ENCODE measurements at places on chromosomes 1 and 21.
A peak's percentile ranks its signal among the peaks of the same experiment; 100 is the strongest.

GRCh38 chr1:39076127-39076798 is 50.1 kb downstream of the NDUFS5 start:
- DNase-seq = no peak

DNA sequence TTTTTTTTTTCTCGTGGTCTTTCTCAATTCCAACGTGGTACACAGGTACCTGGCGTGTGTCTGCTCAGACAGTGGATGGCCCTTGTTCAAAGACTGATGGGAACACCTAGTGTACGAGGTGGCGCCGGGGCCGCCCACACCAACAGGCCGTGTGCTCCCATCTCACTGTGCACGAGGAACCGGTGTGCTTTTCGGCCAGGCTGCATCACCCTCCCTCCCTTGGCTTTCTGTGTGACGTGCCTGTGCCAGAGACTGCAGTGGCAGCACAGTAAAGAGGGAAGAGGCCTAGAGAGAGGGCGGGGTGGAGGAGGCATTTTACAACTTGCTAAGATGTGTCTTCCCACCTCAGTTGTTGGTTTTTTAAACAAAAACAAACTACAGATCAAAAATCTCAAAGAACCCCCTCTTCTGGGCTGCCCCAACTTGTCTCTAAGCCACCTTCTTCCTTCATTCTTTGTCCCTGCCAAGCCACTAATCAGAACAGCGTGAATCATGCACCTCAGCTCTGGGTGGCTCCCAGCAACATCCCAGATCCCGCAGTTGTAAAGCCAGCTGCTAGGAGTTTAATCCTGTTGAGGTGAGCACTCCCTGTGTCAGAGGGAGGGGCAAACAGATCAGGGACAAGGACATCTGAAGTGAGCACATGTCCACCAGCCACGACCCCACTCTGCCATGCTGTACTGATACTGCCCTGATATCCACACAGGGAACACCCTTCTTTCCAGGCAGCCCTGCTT is 20.7 kb downstream of the IRF2BP2 start:
- DNase-seq = no peak

DNA sequence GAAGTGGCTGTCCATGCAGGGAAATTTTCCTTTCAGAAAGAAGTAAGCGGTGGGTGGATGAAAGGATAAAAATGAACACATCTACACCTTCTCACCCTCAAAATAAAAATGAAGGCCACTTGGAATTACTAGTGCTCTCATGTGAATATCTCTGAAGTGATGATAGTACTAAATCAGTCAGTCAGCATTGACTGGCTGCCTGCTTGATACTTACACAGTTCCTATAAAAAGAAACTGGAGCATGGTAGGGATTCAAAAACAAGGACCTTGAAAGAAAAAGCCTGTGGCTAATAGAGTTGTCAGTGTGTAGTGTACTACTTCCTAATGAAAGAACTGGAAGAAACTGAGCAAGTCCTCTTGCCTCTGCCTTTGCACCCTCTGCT is 239.7 kb downstream of the HLX start:
- DNase-seq = no peak

GRCh38 chr1:38000529-38001455 is 4.5 kb downstream of the FHL3 start:
- DNase-seq = peak; percentile 83

DNA sequence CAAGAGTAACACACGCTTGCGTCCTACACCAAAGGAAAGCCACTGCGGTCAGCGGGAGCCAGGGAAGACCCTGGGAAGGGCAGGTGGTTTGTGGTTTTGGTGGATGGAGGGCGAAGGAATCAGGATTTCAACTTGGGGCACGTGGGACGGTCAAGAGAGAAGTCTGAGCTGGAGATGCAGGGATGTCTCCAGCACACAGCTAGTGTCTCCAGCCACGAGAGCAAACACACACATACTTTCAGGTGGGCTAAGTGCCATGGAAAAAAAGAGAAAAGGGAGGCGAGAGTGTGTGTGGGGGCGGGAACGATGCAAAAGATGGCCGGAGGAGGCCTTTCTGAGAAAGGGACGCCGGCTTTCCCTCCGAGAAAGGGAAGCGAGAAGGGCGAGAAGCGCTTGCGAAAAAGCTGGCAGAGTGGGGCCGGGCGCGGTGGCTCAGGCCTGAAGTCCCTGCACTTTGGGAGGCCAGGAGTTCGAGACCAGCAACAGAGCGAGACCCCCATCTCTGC is 1.4 kb upstream of the SRRM1 start:
- DNase-seq = peak; percentile 41

DNA sequence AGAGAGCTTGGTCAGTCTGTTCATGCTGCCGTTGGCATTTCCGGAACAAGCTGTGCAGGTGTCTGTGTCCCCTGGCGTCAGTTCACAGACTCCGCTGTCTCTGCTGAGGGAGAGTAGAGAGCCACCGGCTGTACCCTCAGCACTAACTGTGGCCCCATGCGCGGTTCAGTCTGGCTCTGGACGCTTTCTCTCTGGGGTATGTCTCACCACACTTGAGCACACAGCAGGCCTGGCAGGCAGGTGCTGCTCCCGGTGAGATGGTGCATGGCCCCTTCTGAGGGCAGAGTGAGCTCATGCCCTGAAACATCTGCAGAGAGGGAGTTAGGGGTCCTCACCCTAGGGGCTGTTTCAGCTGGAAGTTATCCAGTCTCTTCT is 60.0 kb upstream of the TLR5 start:
- no peak for DNase-seq

GRCh38 chr1:41493117-41493536 is 8.6 kb upstream of the EDN2 start:
- DNase-seq = no peak

DNA sequence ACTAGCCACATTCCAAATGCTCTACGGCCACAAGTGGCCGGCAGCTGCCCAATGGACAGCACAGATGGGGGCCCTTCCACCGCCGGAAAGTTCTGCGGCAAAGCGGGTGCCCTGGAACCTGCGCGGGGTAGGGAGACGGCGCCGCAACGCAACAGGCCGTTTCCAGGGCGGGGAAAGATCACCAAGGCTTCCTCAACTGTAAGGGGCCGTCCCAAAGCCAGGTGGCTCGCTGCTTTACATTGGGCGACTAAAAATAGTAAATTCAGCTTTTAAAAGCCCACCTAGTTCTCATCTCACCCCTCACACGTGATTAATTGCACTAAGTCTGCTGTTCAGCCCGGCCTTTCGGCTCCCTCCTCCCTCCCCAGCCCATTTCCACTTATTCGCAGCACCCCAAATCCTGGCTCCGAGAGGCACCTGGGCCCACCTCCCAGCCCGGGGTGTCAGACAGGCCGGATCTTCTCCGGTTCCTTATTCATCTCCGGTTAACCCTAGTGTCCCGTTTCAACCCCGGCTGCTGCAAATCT is 643 bp downstream of the CFAP298 start:
- peak; percentile 60 for DNase-seq

DNA sequence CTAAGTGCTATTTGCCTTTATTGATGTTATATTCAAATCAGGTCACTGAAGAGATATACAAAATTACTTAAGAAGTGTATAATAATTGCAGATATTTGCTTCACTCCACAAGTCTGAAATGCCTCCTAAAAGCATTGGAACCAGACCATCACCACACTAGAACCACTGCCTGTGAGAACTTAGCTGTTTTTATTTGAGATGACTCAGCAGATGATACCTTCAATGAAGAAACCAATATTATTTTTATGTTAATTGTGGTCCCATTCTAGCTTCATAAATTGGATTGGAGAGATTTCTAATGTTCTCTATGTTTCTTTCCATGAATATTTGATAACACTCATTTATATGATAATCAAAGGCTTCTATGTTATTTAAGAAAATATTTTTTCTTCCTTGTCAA is 740.6 kb downstream of the KCNT2 start:
- no peak for DNase-seq

DNA sequence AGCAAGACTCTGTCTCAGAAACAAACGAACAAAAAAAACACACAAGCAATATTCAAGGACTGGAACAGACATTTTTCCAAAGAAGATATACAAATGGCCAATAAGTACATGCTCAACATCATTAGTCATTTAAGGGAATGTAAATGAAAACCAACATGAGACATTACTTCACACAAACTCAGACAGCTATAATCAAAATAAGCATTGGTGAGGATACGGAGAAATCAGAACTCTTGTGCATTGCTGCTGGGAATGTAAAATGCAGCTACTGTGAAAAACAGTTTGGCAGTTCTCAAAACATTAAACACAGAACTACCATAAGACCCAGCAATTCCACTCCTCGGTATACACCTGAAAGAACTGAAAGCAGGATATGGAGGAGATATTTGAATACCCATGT is 15.4 kb downstream of the NOL9 start:
- no peak for DNase-seq

GRCh38 chr1:39638965-39639304 is 508 bp downstream of the HEYL start:
- DNase-seq = peak; percentile 28

DNA sequence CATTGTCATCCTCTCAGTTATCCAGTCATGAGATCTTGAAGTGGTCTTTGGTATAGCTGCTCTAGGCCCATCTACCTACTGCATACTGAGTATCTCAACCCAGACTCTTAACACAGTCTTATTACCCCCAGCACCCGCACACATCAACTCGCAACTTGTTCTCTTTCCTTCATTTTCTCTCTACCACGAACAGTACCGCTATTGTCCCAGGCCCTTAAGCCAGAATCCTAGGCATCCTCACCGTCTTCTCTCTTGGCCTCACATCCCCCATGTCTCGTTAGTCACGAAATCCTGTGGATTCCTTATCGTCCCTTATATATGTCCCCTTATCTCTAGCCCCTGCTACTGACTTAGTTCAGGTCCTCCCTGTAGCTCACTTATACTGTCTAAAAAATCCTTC is 126.4 kb downstream of the TMEM53 start:
- DNase-seq = no peak

- no peak for DNase-seq
These were observed 269.0 kb upstream of the C1orf87 start for GRCh38 chr1:60342569-60342968.

DNA sequence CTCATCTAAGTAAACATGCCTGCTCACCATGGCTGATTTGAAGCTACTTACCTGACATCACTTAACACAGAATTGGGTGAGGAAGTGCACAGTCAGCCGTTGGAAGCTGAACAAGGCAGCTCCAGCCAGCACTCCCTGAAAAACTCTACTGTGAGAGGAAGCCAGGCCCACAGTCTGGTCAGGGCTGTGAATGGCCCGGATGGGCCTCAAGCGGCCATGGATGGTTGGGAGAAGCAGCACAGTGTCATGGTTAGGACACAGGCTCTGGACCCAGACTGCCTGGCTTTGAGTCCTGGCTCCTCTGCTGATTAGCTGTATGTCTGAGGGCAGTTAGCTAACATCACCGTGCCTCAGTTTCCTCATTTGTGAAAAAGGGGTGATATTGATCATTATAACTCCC is 267.8 kb downstream of the GRIK3 start:
- DNase-seq = no peak

DNA sequence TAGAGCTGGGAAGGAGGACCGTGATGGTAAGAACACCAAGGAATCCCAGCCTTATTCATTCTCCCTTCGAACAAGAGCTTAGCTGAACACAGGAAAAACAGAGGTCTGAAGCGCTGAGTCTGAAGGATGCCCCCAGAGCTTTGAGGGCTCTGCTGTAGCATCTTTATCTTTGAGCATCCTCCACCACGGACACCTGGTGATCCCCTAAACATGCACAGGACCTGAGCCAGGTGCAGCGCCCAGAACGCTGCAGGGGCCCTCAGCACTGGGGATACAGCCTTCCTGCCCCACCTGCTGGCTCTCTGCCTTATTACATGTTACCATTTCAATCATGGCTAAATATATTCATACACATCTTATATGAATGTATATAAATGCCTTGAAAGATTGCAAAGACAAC is 7.7 kb upstream of the GPATCH4 start:
- peak; percentile 78 for DNase-seq

GRCh38 chr1:220516722-220517042 is 11.3 kb upstream of the MARK1 start:
- DNase-seq = no peak

GRCh38 chr1:66938613-66939012 is 13.8 kb downstream of the MIER1 start:
- no peak for DNase-seq

DNA sequence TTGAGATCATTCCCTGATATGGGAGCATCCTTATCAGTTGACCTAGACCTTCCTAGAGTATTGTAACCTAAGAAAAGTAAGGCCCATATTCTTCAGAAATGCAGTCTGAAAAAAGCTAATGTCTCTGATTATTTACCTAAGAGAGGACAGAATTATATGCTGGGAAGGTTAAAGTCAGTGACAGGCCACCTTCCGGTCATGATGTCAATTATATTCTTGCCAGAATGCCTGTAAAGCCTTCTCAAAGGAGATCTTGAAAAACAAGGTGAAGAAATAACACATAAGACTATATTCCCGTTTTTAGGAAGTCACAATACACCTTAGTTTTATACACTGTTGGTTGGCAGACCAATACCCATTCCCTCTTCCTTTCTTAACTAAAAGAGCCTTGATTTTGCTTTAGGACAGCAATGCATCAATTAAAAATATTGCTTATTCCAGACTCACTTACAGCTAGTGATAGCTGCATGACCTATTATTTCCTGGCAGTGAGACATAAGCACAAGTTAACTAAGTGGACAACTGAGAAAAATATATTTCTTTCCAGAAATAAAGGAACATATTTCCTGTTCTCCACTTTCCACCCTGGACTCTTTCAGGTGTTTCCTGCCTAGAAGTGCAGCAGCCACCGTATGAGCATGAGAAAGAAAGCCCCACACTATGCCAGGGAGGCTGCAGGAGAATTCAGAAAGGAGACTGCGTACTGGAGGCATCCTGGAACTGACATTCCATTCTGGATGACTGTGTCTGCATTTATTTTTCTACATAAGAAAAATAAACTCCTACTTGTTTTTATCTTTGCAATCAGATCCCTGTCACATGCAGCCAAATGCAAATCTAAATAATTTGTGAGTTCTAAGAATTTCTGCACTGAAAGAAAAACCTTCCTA is 332.9 kb upstream of the PTBP2 start:
- DNase-seq = no peak

GRCh38 chr1:85554630-85555327 is 25.8 kb upstream of the CCN1 start:
- DNase-seq = no peak

- DNase-seq = peak; percentile 92
These were observed 3.5 kb downstream of the FMO2 start for GRCh38 chr1:171188388-171189266.

DNA sequence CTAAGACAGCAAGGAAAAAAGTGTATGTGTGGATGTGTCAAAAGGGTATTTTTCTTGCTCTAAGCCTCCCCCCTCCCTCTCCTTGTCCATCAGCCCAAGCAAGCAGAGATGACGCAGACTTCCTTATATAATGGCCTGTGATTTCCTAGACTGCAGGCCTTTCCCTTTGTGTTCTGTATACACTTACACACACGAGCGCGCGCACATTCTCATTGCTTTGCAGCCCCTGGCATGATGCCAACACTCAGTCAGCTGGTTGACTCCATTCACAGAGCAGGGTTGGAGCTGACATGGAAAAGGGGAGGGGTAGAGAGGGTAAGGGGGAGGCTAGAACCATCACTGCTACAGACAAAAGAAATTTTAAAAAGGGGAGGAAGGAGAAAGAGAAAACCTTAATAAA is 41.8 kb downstream of the GATAD2B start:
- DNase-seq = no peak

GRCh38 chr1:1122078-1122811 is 6.4 kb upstream of the C1orf159 start:
- peak; percentile 95 for DNase-seq

- peak; percentile 7 for DNase-seq
These were observed 229.8 kb downstream of the DISC1 start for GRCh38 chr1:231856426-231856825.
